ENCODE measurements at places on chromosomes 1 and 21.

- no peaks in the 10 kb centered on the region for H3K27me3 ChIP-seq
- DNase-seq: no peak
- no peak overlapping the region for H3K4me3 ChIP-seq
- H3K27ac ChIP-seq: no peak overlapping the region
- peaks cover 34% of the 10 kb centered on the region for H3K4me1 ChIP-seq
These were observed 61.6 kb downstream of the NFIA start for GRCh38 chr1:61143821-61144424.

DNA sequence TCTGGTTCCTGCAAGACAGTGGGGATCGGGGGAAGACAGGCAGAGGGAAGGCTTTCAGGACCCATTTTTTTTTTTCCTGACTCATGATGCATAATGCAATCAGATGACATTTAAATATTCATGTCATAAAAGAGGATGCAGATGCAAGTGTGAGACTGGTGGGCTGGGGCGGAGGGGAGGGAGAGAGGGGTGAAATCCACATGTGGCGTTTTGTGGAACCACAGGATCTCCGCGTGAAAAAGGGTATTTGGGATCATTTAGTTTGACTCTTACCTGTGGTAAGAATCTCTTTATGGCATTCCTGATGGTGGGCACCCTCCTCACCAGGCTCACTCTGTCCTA lies 249.3 kb upstream of the CSF3R start:
- H3K27ac ChIP-seq: no peak overlapping the region
- no peaks in the 10 kb centered on the region for H3K4me1 ChIP-seq
- H3K4me3 ChIP-seq: no peak overlapping the region
- H3K27me3 ChIP-seq: no peaks in the 10 kb centered on the region

GRCh38 chr1:198660341-198661261 lies 21.8 kb downstream of the PTPRC start:
- no peaks in the 10 kb centered on the region for H3K4me1 ChIP-seq
- H3K4me3 ChIP-seq: no peak overlapping the region
- no peaks in the 10 kb centered on the region for H3K36me3 ChIP-seq

DNA sequence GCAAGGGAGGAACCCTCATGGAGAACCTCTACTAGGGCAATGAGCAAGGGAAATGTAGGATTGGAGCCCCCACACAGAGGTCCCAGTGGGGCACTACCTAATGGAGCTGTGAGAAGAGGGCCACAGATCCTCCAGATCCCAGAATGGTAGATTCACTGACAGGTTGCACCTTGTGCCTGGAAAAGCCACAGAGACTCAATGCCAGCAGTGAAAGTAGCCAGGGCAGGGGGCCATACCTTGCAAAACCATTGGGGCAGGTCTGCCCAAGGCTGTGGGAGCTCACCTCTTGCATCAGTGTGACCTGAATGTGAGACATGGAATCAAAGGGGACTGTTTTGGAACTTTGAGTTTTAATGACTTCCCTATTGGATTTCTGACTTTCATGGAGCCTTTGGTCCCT lies 17.9 kb downstream of the CFH start:
- H3K36me3 ChIP-seq: peaks cover 6% of the 10 kb centered on the region
- H3K4me3 ChIP-seq: no peak overlapping the region
- no peaks in the 10 kb centered on the region for H3K4me1 ChIP-seq
- no peak overlapping the region for H3K27ac ChIP-seq
- no peak for DNase-seq

- peaks cover 12% of the 10 kb centered on the region for H3K4me1 ChIP-seq
- H3K27me3 ChIP-seq: no peaks in the 10 kb centered on the region
- H3K4me3 ChIP-seq: no peak overlapping the region
- no peak for DNase-seq
- no peak overlapping the region for H3K27ac ChIP-seq
These were observed 25.0 kb downstream of the PBX1 start for GRCh38 chr1:164583835-164584539.

- no peaks in the 10 kb centered on the region for H3K27me3 ChIP-seq
- H3K4me3 ChIP-seq: no peak overlapping the region
- no peaks in the 10 kb centered on the region for H3K4me1 ChIP-seq
- H3K36me3 ChIP-seq: no peaks in the 10 kb centered on the region
These were observed 199.2 kb downstream of the S1PR1 start for GRCh38 chr1:101435831-101436511.

DNA sequence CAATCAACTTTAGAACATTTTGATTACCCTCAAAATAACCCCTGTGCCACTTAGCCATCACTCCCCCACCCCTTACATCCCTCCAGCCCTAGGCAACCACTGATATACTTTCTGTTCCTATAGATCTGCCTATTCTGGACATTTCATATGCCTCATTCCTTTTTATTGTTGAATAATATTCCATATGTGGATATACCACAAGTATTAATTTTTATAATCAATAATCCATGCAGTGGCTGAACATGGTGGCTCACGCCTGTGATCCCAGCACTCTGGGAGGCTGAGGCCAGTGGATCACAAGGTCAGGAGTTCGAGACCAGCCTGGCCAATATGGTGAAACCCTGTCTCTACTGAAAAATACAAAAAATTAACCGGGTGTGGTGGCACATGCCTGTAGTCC lies 20.1 kb upstream of the MED18 start:
- H3K4me1 ChIP-seq: no peaks in the 10 kb centered on the region
- H3K27ac ChIP-seq: no peak overlapping the region
- peaks cover 26% of the 10 kb centered on the region for H3K27me3 ChIP-seq
- no peaks in the 10 kb centered on the region for H3K36me3 ChIP-seq
- H3K4me3 ChIP-seq: no peak overlapping the region

DNA sequence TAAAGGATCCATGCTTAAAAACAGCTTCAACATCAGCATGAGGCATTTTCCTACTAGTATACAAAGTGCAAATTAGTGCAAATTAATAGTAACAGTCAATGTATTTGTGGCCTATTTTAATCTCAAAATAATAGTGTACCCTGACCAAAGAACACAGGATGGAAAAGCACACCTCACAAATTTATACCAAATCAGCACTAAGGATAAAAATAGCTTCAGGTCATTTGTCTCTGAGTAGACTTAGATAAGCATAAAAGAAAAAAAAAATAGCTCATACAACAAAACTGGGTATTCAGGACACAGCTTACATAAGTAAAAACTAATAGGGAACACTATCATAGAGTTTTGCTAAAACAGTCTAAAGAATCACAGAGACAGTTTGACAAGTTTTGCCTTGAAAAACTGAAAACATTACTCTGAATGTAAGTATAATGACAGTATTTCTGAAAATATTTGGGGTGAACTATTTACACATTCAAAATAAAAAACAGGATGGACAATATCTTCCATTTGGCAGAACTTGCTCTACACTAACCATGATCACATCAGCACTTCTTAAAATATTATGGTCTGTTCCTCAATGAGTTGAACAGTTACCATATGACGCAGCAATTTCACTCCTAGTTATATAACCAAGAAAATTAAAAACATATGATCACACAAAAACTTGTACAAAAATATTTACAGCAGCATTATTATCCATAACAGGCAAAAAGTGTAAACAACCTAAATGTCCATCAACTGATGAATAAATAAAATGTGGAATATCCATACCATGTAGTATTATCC lies 46.3 kb downstream of the RNF115 start:
- peak overlapping the region; percentile 10 for H3K27ac ChIP-seq
- no peaks in the 10 kb centered on the region for H3K27me3 ChIP-seq
- no peak overlapping the region for H3K4me3 ChIP-seq

All from stomach (tissue), 19 donors.